Activated CD4-positive, alpha-beta T cell treated with anti-CD3 and anti-CD28 coated beads for 24 hours (primary cell): ENCODE measurements at places on chromosomes 7 and 10.

- DNase-seq: no peak
Observed at GRCh38 chr7:698515-699475, 27.7 kb upstream of the DNAAF5 start.

DNA sequence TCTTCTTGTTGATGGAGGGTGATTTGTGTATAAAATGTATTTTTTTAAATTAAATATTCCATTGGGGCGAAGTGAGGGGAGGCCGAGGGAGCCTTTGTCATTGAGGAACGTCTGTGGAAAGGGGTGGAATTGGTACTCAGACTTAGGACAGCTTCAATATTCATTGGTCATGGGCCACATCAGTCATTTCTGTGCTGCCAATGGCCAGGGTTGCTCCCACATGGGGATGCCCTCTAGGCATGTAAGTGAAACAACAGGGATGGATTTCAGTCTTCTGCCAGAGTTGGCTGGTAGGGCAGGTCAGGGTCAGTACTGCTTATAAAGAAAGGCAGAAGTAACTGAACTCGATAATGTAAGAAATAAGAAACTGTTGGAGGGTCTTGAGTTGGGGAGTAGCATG is 47.2 kb downstream of the NEURL1 start:
- DNase-seq: no peak

GRCh38 chr7:29239638-29240037 is 45.1 kb downstream of the CHN2 start:
- DNase-seq: no peak

DNA sequence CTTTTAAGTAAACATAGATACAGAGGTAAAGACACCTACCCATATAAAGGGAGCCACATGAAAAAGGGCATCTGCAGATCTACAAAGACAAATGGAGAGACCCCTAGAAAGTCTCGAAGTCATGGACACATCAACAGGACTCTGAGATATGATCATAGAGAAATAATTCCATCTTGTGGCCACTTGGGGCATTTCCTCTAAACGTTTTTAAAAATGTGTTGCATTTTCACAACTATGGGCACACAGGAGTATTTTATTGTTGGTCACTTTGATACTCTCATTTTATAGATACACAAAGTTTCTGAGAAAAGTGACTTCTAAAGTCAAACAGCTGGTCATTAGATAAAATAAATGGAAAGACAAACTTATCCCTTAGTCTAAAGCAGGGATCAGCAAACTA is 87.1 kb downstream of the CRTAC1 start:
- DNase-seq: no peak

GRCh38 chr7:138205614-138206150 is 129.4 kb downstream of the AKR1D1 start:
- DNase-seq: no peak

GRCh38 chr10:116753759-116754158 is 11.4 kb upstream of the HSPA12A start:
- DNase-seq: no peak
